ENCODE measurements at places on chromosomes 11 and 22. TPM values are rescaled to one million over a fixed set of nuclear protein-coding genes. Genes with fewer than 3 reads are reported as not detected.
A peak's percentile ranks its signal among the peaks of the same experiment; 100 is the strongest.

DNA sequence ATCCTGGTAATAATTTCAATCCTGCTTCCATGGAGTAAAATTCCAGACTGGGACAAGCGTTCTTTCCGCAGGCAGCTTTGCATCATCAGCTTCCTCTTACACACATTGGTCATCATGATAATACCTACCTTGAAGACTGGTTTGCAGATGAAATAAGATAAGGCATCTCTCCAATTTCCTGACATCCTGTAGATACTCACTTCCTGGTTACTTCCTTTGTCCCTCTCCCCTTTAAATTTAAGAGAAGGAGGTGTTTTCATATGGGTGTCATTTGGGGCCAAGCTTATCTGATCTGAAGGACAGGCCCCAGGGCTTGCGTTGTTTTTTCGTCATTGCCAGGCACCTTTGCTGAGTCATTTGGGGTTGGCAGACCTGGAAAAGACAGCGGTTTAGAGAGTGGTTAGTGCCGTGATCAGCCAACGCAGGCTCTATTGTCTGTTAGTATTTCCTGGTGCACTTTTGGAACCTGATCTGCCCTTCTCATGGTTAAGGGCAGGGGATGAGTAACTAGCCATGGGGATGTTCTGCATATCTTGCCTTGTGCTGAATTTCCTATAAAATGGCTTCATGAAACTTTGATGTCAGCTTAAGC is 24.1 kb downstream of the GRAMD1B start:
- peak; percentile 51 for DNase-seq

DNA sequence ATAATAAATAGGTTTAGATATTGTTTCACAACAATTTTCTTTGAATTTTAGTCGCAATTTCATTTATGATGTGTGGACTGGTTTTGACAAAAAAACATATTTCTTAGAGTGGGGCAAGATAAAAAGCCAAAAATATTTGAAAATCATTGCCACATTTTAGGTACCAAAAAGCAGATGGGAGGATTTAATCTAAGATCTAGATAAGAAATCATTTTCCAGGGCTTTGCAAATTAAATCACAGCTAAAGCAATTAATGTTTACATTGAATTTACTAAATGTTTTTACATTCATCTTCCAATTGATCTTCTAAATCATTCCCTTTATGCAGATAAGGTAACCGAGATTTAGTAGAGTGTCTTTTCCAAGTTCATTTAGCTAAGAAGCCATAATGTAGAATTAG is 1386.0 kb upstream of the TENM4 start:
- no peak for DNase-seq

GRCh38 chr11:9851366-9851765 is 187.5 kb downstream of the SWAP70 start:
- DNase-seq = no peak

DNA sequence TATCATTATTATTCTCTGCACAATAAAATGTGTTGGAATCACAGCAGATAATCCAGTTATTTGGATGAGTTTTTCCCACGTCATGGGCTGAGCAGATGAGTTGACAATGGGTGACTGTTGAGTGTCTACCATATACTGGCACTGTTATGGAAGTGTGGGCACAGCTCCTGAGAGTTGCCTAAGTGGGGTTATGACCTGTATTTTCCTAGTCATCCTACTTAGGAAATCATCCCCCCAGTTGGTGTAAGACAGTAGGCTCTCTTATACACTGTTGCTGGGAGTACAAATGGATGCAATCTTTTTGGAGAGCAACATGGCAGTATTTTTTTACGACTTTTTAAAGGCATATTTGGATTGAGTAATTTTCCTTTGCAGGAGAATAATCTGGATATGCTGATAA is 66.4 kb downstream of the TRAF6 start:
- no peak for DNase-seq

DNA sequence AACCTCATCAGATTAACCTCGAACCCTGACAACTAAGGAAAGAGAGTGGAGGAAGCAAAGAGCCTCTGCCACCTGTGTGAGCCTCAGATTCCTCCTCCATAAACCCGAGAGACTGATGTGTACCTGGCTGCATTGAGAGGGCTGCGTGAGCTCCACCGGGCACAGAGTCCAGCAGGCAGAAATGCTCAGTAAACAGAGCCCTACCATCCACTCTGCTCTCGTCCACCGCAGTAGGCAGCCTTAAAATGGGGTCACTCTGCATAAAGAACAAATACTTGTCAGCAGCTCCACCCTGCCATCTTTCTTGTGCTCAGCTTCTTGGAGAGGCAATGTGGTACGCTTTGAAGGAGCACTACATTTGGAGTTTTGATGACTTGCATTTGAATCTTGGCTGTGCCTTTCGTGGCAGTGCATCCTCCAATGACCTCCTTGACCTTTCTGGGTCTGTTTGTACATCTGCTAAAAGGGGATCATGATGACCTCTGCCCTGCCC is 43.0 kb upstream of the CD5 start:
- no peak for DNase-seq

DNA sequence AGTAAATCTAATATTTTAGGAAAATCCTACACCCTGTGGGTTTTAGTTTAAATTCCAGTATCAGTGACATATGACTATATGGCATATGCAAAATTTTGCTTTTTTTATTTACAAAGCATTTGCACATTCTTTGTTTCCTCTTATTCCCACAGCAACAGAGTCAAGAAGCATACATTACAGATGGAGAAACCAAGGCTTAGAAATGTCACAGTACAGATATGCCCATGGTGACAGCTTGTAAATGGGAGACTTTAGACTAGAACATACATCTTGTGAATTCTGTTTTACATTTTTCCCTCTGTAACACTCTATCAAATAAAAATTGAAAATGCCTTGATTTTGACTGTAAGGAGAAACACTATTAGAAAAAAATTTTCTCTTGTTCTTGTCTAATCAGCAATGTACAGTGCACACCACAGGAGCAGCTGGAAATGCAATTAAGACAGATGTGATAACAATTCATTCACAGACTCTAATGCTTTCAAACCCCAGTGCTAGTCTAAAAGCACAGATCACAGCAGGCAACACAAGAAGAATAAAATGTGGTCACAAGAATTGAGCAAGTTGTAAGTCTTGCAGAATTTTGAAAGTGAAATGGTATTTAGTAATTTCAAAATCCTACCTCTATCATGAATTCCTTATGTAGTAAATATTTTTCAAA is 375.9 kb downstream of the LUZP2 start:
- DNase-seq = no peak

- peak; percentile 62 for DNase-seq
These were observed 7.3 kb downstream of the PARVB start for GRCh38 chr22:44031158-44031952.

GRCh38 chr22:45919504-45920286 is 57.3 kb downstream of the WNT7B start:
- DNase-seq = no peak

- peak; percentile 33 for DNase-seq
These were observed at the start of gene DENND5A for GRCh38 chr11:9265211-9266131. DENND5A (minus strand) TSS chr11:9265350; CDS start chr11:9265069, 281 bp downstream.

The GRM5 gene
- not detected for total RNA-seq
